Mucosa of descending colon (tissue), 3 donors: ENCODE measurements at places on chromosomes 7 and 10. TPM values are rescaled to one million over a fixed set of nuclear protein-coding genes. Genes with fewer than 3 reads are reported as not detected.

- DNase-seq = no peak
Observed at GRCh38 chr7:127671341-127671740, 19.3 kb downstream of the SND1 start.

DNA sequence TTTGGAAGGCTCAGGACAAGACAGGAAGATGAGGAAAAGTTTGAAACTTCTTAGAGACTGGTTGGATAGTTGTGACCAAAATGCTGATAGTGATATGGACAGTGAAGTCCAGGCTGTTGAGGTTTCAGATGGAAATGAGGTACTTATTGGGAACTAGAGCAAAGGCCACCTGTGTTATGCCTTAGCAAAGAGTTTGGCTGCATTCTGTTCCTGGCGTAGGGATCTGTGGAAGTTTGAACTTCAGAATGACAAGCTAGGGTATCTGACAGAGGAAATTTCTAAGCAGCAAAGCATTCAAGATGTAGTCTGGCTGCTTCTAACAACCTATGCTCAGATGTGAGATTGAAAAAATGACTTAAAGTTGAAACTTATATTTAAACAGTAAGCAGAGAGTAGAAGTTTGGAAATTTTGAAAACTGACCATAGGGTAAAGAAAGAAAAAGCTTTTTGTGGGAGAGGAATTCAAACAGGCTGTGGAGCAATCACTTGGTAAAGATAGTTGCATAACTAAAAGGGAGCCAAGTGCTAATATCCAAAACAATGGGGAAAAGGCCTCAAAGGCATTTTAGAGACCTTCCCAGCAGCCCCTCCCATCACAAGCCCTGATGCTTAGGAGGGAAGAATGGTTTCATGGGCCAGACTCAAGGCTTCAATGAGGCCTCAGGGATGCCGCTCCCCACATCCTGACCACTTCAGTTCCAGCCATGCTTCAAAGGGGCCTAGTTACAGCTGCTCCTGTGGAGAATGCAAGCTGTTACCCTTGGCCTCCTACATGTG is 415.1 kb downstream of the INHBA start:
- no peak for DNase-seq

The VGF gene
- total RNA-seq = 0.46 TPM

The SNCG gene
- 2.9 TPM for total RNA-seq

DNA sequence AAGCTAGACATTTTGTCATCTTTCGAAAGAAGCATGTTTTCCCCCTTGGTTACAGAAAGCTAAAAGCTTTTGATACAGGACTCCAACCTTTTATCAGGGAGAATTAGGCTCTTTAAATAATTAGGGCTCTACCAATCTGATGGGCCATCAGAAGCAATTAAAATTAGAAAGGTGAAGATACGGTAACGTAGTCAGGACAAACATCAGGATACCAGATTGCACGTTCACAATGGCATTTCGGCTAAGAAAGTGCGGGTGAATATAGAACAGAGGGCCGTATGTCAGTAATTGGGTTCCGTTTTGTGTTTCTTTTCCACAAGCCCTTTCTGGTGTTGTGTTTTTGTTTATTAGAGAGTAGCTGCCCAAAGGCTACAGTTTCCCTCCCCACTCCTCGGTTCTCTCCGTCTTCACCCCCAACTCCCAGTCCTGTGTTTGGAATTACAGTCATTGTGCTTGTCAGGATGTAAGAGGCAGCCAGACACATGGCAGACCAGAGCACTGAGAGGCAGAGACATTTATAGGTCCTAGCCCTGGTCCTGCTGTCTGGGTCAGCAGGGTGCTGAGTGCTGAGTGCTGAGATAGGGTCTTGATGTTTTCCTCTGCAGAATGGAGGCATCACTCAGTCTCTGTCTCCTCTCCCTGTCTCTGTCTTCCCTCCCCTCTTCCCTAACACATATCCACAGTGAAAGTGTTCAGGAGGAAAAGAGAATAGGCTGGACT is 5.5 kb downstream of the PFKP start:
- no peak for DNase-seq

The HOXA10 gene
- total RNA-seq = 25.0 TPM

- no peak for DNase-seq
Observed at GRCh38 chr7:48658138-48658537, 266.2 kb upstream of the CDC14C start.
